ENCODE measurements at places on chromosomes 6 and 20.

- no peak for DNase-seq
Observed at GRCh38 chr20:61559706-61560315, 307.8 kb downstream of the CDH4 start.

GRCh38 chr6:15819226-15819625, 156.4 kb upstream of the DTNBP1 start:
- no peak for DNase-seq

GRCh38 chr6:143356101-143356880, 94.2 kb downstream of the ADAT2 start:
- DNase-seq: no peak

DNA sequence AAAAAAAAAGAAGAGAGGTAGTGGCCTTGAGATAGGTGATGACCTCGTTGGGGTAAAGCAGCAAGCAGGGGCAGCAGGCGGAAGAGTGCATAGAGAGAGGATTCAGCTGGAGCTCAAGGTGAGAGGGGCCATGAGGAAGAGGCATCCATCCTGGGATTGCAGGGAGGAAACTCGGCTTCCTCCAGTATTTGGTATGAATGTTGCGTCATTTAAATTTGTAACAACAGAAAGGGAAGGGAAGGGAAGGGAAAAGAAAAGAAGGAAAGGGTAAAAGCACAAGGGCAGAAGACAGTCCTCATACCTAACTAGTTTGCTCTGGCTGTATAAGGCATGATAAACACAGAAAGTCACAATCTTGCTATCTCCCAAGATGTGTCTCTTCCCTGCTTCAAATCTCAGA, 39.9 kb upstream of the MYB start:
- no peak for DNase-seq

- DNase-seq: no peak
Observed at GRCh38 chr20:11255455-11255854, 581.7 kb upstream of the JAG1 start.

GRCh38 chr6:49799090-49799489, 12.0 kb upstream of the PGK2 start:
- DNase-seq: no peak

DNA sequence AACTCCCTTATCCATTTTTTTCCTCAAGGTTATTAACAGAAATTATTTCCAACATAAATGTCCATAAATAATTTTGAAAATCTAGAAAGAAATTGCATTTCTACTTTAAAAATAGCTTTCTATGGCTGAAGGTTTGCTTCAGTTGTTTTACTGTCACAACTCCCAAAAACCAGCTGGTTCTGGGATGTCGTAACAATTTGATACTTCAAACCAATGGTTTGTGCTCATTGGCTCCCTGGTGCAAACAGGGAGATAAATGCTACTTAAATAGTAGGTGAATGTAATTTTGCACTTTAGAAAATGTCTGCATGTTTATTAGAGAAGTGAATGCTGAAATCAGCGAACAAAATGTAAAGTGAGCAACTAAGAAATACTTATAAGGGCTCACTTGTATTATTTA, 31.1 kb downstream of the LAMA2 start:
- no peak for DNase-seq

- no peak for DNase-seq
Observed at GRCh38 chr20:2042400-2042799, 48.5 kb upstream of the PDYN start.

GRCh38 chr6:10964684-10965083, 77.8 kb downstream of the SYCP2L start:
- DNase-seq: no peak

- no peak for DNase-seq
Observed at GRCh38 chr6:137277971-137278637, 58.9 kb upstream of the IFNGR1 start.

GRCh38 chr6:108260809-108261569, at the start of gene SNX3:
Gene SNX3, minus strand, starts transcription at chr6:108261040. Its CDS starts 119 bp downstream, at chr6:108260921.
- peak; percentile 82 for DNase-seq

- no peak for DNase-seq
Observed at GRCh38 chr6:100188754-100189153, 194.7 kb upstream of the MCHR2 start.

- no peak for DNase-seq
Observed at GRCh38 chr6:155854787-155855186, 399.1 kb upstream of the NOX3 start.

DNA sequence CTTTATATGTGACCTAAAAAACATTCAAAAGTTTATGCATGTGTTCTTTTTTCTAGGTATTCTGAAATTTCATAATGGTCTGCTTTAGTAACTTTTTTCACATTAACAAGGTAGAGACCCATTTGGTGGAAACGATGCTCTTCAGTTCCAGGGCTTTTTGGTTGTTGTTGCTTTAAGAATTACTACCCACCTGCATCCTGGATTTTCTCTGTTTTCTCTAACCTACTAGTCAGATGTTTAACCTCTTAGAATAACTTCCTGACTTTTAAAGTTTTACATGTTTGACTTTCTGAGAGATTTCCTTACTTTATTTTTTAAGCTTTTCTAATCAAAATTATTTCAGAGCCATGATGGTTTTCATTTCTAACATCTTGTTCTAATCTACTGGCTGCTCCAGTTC, 14.9 kb downstream of the TULP4 start:
- no peak for DNase-seq

GRCh38 chr20:47318586-47319516, 37.6 kb downstream of the ZMYND8 start:
- no peak for DNase-seq

DNA sequence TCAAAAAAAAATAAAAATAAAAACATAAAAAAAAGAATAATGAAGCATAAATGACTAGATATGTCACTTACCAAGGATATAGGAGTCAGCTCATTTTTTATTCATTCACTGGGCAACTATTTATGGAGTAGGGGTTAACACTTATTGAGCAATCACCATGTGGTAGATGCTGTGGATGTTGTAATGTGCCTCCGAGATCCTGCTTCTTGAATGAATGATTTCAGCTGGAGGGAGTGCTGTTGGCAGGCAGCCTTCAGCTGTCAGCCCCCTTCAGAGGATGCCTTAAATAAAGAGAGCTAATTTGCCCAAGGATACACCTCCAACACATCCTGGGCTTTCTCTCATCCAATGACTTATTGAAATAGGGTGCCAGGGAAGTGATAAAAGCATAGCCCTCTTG, 229.5 kb upstream of the DTNBP1 start:
- DNase-seq: no peak

- DNase-seq: no peak
Observed at GRCh38 chr20:50538276-50538675, 28.1 kb downstream of the PTPN1 start.

- DNase-seq: no peak
Observed at GRCh38 chr20:1467355-1468116, 887 bp upstream of the NSFL1C start.

- no peak for DNase-seq
Observed at GRCh38 chr20:15339264-15339663, 1001.9 kb upstream of the FLRT3 start.

GRCh38 chr20:32557319-32557718, 27.8 kb downstream of the NOL4L start:
- DNase-seq: no peak

DNA sequence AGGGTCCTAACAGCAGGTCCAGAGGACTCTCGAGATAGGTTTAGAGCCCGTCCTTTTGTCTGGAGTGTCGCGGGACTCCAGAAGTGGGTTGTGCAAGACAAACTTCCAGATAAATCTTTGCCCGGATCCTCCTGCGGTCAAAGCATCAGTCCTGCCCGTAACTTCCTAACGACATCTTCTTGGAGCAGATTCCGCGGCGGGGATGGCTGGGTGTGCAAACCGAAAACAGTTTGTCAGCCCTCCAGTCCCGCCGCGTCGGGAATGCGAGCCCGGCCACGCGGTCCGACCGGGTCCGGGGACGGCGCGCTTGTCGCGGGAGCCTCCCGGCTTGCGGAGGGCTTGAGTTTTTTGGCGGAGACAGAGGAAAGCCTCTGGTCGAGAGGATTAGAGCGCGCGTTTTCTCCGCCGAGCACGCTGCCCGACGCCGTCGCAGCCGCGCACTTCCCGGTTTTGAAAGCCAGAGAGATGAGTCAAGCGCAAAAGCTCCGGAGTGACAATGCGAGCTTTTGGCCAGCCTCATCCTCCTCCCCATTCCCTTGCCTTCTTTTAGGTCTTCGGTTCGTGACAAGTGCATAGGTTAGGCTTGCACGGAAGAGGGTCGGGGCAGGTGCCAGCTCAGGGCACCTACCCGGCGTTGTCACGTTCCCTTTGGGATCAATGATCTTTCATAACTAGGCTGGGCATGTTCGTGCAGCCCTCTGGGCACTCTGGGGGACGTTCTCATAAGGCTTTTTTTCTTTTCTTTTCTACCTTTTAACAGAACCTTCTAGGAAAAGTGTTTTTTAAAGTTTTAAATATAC, 91.3 kb upstream of the PRDM1 start:
- DNase-seq: no peak

- no peak for DNase-seq
Observed at GRCh38 chr6:112296694-112297093, 42.3 kb upstream of the LAMA4 start.

- peak; percentile 44 for DNase-seq
Observed at GRCh38 chr6:30325873-30326525, 728 bp upstream of the TRIM39 start.

GRCh38 chr6:31091680-31092079, 20.7 kb downstream of the C6orf15 start:
- DNase-seq: no peak

DNA sequence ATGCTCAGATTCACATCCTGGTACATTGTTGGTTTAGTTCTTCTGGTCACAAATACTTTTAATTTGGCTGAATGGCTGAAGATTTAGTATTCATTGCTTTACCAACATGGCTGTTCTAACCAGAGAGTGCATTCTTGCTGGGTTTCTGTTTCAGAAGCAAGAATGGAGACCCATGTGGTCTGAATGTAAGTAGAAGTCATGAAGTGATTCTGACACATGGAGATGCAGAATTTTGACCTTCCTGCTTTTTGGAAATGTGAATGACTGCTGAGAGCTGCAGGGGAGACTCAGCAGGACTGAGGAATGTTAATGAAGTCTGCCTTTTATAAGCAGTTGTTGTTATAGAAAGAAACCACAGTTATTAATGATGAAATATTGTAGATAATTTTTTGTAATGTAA, 576.1 kb upstream of the MARCKS start:
- no peak for DNase-seq

Data from activated T-helper 1 cell treated with anti-CD3 and anti-CD28 coated beads, Interleukin-2, amount 50 U/mL, for 16 hours (primary cell).